ENCODE measurements at places on chromosomes 5 and 9. TPM values are rescaled to one million over a fixed set of nuclear protein-coding genes. Genes with fewer than 3 reads are reported as not detected.

DNA sequence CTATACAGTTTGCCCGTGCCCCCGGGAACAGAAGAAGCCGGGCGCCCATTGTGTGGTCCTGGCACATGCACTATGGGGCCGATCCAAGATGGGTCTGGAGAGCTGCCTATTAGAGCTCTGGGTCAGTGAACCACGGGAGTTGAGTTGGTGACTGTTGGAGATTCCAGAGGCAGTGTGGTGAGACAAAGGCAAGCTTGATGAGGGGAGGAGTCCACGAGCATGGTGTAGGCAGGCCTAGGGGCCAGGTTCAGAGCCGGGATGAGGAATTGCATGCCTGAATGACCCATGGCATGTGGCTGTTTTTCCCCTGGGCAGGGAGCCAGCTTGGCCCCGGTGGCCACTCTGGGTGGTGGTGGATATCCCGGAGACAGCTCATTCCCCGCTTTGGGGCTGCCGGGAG is 84.4 kb upstream of the STC2 start:
- no peak for DNase-seq

GRCh38 chr5:10310066-10310779 is 2.5 kb upstream of the CMBL start:
- peak; percentile 63 for DNase-seq

Gene SLC6A19
- total RNA-seq = not detected

DNA sequence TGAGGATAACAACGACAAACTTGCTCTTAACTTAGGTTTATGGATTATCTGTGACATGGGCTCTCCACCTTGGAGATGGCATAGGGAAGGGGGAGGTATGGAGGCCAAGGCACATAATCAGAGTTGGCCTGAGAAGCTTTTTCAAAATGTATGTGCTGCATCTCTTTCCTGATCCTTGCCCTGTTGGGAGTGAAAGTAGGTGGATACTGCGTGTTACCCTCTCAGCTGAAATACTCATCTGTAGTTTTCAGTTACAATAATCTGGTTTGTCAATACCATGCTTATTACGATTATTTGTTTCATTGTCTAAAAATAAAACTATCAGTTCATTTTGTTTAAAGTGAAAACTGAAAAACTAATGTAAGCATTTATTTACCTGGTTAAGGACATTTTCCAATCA is 86.7 kb downstream of the SLC44A1 start:
- DNase-seq = no peak

DNA sequence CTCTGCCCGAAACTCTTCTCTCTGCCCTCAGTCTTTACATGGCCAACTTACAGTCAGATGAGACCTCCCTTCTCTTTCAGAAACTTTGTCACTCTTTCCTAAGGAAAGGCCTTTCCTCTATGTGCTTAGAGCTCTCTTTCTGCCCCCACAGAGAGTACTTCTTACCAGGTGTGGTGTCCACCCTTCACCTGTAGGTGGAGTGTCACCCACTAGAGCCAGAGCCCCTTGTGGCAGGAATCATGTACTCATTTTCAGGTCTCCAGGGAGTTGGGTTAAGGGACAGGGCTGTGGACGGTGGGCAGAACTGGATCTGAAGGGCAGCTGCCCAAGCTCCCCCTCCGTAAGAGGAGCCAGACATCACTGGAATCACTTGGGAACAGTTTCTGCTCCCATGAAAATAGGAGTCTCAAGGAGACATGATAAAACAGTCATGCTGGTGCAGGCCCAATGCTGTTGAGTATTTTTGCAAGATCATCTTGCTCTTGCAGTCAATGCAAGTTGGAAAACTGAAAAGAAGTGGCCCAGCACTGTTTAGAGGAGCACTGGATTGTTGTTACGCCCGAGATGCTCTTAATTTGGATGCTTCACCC is 436.7 kb downstream of the ZSWIM6 start:
- DNase-seq = peak; percentile 77

Gene KIF4B
- not detected for total RNA-seq

Gene ZDHHC11
- total RNA-seq = 43.4 TPM

Gene MAPKAP1
- 79.9 TPM for total RNA-seq

- DNase-seq = no peak
Measured at GRCh38 chr5:78534905-78535200, 113.7 kb downstream of the LHFPL2 start.

Gene CRB2
- 0.78 TPM for total RNA-seq

DNA sequence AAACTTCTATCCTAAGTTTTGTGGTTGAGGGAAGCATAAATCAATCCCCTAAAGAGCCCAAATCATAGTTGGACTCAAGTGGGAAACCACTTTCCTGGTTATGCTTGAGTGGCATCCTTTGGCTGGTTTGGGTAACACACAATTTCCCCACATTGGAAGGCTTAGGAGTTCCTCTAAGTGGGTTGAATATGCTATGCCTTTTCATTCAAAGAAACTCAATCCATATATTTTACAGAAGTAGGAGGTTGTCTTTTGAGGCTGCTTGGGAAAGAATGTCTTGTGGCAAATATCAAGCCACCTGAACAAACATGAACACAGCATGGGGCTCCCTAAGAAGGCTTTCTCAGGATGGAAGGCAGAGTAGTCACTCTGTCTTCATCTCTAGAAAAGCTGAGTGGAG is 121.1 kb downstream of the SPATA31D1 start:
- DNase-seq = no peak

- no peak for DNase-seq
Measured at GRCh38 chr5:67205981-67206380, 9.4 kb upstream of the CD180 start.

Gene IARS1
- total RNA-seq = 123 TPM

GRCh38 chr5:171823269-171823668 is 37.7 kb downstream of the SMIM23 start:
- peak; percentile 68 for DNase-seq

DNA sequence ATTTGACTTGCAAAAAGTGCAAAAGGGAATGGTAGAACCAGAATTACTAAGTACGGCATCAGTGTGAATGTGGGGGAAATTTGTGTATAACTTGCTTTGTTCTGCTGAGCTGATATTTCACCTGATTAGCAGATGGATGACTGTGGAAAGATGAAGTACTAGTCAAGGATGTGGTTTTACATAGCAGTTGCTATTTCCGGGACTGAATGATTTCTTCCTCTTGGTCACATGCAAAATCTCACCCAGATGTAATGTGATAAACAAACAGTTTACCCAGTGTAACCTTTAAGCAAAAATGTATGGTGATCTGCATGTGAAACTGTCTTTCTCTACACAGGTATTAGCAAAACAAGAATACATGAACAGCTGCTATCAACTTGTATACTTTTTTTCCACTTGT is 46.1 kb downstream of the DCP2 start:
- no peak for DNase-seq

- no peak for DNase-seq
Measured at GRCh38 chr9:114591291-114591787, 3.8 kb downstream of the ATP6V1G1 start.

Gene DPYSL3
- total RNA-seq = 2.3 TPM

GRCh38 chr5:112316006-112316405 is 103.1 kb downstream of the EPB41L4A start:
- DNase-seq = no peak

Gene VCAN
- total RNA-seq = not detected

Gene C7
- not detected for total RNA-seq

GRCh38 chr9:135555203-135555602 is 6.4 kb upstream of the PAEP start:
- no peak for DNase-seq

GRCh38 chr5:149409268-149409948 is 30.3 kb upstream of the IL17B start:
- DNase-seq = no peak

GRCh38 chr5:179246227-179246626 is 99.0 kb downstream of the ADAMTS2 start:
- no peak for DNase-seq

DNA sequence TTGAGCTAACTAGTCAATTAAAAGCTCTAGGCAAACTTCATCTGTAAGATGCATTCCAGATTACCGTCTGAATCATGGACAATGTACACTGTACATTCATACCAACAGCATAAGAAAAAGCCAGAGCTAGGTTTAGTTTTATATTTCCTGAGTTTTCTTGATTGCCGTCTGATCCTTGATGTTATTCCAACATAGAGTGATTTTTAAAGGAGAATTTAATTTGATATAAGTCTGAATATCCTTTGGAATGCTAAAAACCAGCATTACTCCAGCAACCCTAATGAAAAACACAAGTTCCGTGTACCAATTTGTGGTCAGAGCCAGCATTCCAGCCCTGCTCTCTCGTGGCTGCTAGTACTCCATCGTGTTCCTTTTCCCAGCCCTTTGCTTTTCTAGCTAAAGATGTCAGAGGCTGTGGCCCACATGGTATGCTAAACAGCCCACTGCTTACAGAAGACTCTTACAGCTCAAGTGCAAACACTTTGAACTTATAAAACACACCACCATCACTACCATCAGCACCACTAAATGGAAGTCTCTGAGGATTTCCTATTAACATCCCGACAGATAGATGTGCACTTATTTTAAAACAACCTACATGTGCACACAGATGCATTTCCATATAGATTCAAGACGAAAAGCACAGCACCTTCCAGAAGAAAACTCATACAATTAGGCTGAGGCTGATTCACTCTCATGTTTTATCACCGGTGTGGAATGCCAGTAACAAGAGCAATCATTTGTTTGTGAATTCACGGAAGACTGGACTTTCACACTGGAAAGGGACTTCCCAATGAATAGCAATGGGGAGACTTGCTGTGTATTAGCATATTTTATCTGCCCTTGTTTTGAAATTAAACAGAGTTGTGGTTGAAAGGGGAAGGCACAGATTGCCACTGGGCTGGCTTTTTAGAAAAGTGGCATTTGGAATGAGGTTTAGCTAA is 246.9 kb upstream of the GAS1 start:
- no peak for DNase-seq

Gene NXNL2
- total RNA-seq = not detected

Gene IFNB1
- not detected for total RNA-seq

Gene OR13C8
- not detected for total RNA-seq

DNA sequence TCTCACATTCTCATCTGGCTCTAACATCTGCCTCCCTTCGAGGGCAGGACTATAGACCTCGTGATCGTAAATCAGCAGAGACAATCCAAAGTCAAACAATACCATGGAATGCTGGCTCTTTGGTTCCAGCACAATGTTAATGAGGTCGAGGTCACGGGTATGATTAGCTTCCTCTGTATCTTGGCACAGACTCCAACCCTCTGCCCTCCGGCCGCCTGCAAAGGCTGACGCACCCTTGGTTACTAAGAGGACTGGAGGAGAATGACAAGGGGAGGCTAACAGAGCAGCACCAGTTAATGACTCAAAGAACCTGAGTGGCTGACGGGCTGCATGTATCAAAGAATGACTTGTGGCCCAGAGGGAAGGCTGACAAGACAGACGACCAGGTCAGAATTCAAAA is 10.1 kb downstream of the LHFPL2 start:
- DNase-seq = peak; percentile 84

GRCh38 chr5:14518638-14519037 is 63.0 kb upstream of the OTULINL start:
- no peak for DNase-seq

Gene CDH9
- total RNA-seq = not detected

- no peak for DNase-seq
Measured at GRCh38 chr5:73663161-73663859, 37.3 kb downstream of the ARHGEF28 start.

Gene MTAP
- 63.5 TPM for total RNA-seq

Gene MARVELD2
- 21.8 TPM for total RNA-seq

DNA sequence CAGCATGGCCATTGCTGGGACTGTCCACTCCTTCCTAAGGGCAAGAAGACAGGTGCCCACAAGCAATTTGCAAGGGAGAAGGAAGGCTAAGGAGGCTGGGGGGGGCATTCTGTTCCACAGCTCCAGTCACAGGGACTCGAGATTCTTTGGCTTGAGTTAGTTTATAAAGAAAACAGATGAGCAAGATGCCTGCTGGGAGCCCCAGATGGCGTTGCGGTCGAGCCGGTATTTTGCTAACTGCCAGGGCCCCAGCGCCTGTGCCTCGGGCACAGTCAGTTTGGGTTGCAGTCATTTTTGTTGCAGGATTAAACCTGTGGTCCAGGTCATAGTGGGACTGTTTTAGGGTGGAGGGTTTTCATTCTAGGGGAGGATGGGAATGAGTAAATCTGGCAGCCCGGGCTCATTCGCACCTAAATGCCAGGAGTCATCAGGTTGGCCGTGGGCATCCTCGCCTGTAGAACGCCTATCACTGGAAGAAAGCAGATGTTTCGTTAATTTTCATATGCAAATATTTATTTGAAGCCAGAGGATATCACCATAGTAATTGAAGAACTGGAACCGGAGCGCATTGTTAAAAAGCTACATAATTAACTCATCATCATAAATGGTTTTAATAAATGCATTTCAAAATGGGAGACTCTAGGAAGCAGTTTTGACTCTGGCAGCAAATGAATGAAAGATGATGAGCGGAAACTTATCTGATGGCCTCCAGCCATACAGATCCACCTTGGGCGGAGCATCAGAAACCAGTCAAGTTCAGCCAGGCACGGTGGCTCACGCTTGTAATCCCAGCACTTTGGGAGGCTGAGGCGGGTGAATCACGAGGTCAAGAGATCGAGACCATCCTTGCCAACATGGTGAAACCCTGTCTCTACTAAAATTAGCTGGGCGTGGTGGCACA is 87.1 kb upstream of the FCN2 start:
- no peak for DNase-seq

DNA sequence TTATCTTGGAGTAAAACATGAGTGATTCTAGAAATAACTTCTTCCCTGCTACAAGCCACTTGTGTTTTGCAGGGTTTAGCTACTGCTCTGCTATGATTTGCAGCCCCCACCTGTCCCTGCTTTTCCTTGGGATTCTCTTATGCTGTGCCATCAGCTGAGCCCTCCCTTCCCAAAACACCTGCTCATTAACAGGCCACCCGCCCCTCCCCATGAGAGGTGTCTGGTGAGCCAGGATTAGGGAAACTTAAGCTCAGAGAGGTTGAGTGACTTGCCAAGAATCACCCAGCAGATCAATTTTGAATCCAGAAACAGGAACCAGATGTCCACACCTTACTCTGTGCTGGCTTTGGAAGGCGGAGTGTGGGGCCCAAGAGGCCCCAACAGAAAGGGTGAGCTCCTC is 111.7 kb upstream of the CXCL14 start:
- DNase-seq = no peak
